ENCODE measurements at places on chromosomes 5 and 9.

DNA sequence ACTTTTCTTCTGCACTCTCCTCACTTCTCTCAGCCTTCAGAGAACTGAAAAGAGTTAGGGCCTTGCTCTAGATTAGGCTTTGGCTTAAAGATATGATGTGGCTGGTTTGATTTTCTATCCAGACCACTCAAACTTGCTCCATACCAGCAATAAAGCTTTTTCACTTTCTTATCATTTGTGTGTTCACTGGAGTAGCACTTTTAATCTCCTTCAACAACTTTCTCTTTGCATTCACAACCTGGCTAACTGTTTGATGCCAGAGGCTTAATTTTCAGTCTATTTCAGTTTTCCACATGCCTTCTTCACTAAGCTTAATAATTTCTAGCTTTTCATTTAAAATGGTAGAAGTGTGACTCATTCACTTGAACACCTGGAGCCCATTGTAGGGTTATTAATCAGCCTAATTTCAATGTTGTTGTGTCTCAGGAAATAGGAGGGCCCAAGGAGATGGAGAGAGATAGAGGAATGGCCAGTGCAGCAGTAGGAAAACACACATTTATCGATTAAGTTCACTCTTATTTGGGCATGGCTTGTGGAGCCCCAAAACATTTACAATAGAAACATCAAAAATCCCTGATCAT lies 5.9 kb downstream of the ATPSCKMT start:
- DNase-seq = no peak

DNA sequence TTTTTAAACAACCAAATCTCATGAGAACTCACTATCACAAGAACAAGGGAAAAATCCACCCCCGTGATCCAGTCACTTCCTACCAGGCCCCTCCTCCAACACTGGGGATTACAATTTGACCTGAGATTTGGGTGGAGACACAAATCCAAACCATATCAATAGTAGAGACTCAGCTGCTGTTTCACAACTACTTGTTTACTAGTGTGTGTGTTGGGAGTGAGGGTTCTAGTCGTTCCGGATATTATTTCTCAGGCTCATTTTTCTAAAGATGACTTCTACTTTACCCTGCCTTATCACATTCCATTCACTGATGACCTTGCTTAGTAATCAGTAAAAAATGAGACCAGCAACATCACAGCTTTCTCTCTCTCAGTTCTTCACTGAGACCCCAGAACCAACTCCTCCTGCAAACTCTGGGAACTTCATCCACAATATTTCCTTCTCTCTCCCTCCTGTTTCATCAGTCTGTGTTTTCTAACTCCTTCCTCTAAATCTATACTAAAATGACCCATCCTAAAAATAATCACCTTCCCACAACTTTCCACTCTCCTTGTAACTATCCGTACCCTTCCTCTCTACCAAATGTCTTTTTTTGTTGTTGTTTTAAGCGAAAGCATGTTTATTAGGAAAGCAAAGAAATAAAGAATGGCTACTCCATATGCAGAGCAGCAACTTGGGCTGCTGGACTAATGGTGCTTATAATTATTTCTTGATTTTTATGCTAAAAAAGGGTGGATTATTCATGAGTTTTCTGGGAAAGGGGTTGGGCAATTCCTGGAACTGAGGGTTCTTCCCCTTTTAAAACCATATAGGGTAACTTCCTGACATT lies 121.5 kb upstream of the SPRY4 start:
- DNase-seq = no peak

DNA sequence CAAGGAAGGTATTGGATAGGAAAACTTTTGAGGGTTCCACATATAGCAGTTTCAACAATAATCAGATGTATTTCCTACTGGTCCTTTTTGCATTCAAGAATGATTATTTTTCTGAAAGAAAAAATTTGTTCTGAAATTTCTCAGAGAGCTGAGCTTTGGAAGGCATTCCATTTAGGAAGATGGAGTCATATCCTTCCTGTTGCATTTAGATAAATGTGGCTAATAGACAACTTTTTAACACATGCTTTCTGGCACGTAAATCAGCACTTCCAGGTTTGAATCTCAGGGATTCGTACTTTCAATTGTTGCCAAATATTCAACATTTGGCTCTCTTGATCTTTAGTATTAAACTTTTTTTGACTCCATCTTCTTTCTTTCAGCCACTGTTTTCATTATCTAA lies 24.8 kb upstream of the TLR4 start:
- no peak for DNase-seq

GRCh38 chr5:168165221-168165914 lies 126.1 kb upstream of the WWC1 start:
- DNase-seq = no peak

GRCh38 chr5:157744051-157745011 lies 819 bp downstream of the LSM11 start:
- peak; percentile 62 for DNase-seq

DNA sequence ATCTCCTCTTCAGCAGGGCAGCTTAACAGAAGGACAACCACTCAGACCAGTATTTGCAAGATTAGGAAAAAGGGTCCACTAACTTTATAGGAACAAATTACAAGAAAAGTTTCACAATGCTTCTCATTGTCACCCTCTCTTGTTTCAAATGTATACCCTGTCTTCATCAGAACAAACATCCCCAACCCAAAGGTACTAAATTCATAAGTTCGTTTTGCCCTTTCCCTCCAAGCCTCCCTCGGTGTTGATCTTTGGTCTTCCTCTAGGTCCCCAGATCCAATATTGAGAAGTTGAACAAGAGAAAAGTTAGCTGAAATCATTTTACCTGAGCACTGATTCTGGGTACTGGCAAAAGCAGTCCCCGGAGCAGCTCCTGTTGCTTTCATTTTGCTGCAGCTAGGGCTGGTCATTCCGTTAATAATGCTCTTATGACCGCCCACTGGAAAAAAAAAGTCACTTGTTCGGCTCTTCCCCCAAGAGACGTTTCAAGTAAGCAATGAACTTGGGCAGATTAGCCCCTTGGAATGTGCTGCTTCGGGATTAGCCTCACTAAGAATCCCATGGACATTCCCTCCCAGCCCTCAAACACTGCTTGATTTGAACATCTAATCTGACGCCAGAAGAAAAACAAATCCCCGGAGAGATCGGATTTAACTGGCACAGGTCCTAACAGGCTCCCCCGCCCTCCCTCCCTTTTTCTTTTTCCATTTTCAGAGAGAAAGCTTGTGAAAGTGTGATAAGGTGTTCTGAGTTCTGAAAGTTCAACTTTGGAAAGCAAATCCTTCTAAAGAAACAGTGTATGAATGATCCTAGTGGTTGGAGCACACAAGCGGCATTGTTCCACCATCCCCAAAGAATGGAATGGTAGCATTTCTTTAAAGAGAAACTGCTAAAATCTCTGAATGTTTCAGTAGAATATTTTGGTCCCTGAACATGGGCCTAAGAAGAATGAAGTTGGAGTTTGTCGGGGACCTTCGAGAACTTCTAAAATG lies 252.5 kb downstream of the TRPM3 start:
- DNase-seq = no peak

DNA sequence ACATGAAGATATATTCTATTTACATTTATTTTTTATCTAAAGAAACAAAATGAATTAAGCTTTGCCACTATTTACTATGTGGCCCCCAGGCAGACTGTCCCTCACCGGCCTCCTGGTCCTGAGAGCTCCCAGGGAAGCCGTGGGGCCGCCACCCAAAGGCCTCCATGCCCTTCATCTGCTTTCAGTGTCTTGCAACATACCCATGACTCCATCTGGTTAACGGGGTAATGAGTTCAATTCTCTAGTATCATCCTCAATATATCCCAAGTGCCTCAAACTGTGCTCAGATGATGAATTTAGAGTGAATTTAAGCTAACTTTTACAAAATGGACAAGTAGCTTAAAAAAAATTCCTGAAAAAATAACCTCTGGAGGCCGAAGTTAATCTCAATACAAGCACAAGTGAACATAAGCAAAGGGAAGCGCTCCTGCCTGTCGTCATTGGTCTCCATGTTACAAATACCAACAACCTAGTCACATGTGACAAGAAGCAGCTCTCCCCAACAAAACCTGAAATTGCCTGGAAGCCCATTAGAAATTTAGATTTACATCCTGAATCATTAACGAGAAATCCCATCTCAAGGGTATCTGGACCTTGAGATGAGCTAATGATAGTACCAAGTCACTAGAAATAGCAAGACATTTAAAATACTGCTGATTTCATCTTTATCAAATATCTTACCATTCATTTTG lies 26.1 kb downstream of the DAP start:
- DNase-seq = no peak

DNA sequence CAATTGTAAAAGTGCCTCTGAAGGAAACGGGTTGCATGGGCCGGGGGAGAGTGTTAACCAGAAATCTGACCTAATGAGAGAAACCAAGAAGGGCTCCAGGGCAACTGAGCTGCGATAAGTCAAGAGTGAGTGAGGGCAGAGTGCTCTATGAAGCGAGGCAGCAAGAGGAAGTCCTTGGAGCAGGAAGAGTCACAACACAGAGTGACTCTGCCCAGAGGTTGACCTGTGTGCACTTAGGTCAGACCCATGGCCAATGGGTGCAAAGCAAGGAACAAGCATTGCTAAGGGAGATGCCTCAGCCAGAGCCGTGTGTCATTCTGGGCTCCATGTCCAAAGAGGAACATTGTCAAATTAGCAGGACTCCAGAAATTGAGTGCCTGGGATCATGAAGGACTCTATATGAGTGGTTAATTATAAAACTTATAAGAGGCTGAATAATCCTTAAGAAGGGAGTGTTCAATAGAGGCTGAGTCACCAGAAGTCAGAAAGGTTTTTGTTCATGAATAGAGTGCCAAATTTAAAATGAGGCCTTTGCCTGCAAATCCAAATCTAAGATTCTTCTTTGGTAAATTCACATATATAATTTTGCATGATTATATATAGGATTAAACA lies 438.5 kb downstream of the MED10 start:
- no peak for DNase-seq

- peak; percentile 88 for DNase-seq
Observed at GRCh38 chr5:133944263-133945185, 23.9 kb downstream of the C5orf15 start.

DNA sequence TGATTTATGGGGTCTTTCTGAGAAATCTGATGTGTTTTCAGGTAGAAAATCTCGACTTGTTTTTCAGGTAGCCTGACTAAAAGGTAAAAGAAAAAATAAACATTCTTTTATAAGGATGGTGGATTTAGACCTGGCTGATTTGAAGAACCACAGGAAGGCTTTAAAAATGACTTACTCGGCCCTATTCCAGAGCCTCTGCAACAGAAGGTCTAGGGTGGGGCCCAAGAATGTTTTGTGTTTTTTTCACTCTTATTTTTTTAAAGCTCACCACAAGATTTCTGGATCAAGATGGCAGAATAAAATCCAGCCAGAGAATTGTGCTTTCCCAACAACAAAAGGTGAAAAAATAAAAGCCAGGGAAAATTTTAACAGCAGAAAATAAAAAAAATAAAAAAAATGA lies 59.1 kb downstream of the FNBP1 start:
- DNase-seq = no peak

- DNase-seq = peak; percentile 84
Observed at GRCh38 chr5:5141625-5142525, 1.7 kb downstream of the ADAMTS16 start.

DNA sequence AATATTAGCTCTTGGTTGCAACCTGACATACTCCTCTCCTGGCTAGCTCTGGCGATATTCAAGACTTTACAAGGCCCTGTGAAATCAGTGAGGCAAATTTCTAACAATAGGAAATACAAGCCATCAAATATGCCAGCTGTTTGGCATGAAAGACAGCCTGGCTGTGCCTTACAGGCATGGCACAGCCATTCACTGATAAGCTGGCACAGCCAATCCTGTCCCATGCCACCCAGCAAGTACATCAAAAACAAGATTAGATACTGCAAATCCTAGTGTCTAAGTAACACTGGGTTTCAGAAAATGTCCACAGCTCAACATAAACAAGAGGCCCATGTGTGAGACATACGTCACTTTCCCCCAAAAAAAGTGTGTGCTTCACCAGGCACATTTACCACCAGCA lies 1045.8 kb upstream of the DMAC1 start:
- DNase-seq = no peak

GRCh38 chr5:43683884-43684471 lies 81.0 kb downstream of the NNT start:
- no peak for DNase-seq

- DNase-seq = peak; percentile 28
Observed at GRCh38 chr9:98495530-98495929, 213.2 kb downstream of the GABBR2 start.

- DNase-seq = no peak
Observed at GRCh38 chr9:121753802-121754654, 102.6 kb downstream of the DAB2IP start.

- DNase-seq = no peak
Observed at GRCh38 chr5:34485768-34486030, 170.4 kb upstream of the RAI14 start.

DNA sequence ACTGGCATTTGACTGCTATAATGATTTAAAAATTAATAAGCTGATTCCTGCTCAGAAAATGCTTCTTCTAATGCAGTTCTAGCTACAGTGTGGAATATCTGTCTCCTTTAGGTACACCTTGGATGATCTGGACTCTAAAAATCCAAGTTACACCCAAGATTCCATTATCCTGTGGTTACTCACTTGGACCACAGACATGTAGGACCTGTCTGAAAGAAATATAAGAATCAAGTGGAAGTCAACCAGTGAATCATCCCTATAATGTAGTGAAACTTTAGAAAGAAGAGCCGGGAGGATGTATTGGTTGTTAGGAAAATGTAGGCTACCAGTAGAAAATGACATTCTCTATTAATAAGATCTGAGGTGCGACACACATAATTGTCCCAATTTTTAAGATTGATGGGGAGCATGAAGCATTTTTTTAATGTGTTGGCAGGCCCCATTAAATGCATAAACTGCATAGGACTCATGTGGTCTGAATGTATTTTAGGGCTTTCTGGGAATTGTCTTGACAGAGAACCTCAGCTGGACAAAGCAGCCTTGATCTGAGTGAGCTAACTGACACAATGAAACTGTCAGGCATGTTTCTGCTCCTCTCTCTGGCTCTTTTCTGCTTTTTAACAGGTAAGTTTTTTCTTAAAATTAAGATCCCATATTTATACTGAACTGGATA lies at the start of gene SPINK6:
TSS of gene SPINK6 (plus strand) at position 512 of the 673 bp plus-strand sequence. CDS start at position 567, 55 bp downstream.
- no peak for DNase-seq

DNA sequence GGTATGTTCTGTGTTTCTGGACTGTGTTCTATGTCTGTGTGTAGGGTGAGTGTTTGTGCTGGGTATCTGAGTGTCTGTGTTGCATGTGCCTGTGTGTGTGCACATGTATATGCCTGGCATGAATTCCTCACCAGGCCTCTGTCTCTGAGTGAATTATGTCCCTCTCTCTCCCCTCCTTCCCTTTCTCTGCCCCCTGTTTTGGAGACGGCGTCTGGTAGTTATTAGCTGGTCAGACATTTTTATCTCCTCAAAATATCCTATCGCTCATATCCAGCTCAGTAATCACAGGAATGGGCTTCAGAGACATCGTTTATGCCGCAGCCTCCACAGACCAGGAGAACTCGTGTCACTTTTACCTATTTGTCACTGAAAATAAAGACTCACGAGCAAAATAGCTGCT lies 483.2 kb upstream of the BRINP1 start:
- peak; percentile 24 for DNase-seq

- DNase-seq = no peak
Observed at GRCh38 chr5:37184748-37185364, 64.3 kb downstream of the CPLANE1 start.

Data from DMS53 (cell line).